ENCODE measurements at places on chromosomes 4 and X.

GRCh38 chr4:168885400-168885799 is 124.7 kb downstream of the CBR4 start:
- no peak for ATAC-seq

DNA sequence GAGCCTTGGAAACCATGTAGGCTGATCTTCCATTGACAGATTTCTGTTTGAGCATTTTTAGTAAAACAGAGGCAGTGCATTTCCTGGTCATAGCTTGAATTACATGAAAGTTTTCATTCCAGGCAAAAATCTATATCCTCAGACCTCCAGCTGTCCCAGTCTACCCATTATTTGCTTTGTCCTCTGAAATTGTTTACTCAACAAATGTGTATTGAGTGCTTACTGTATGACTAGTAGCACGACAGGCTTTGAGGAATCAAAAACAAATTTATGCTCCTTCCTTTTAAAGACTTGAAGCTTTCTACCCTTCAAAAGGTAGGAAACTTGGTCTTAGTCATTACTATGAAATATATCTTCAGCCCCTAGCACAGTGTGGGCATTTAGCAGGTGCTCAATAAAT is 307.9 kb upstream of the IGFBP7 start:
- no peak for ATAC-seq

GRCh38 chr4:3525532-3526430 is 6.4 kb downstream of the LRPAP1 start:
- ATAC-seq: no peak

DNA sequence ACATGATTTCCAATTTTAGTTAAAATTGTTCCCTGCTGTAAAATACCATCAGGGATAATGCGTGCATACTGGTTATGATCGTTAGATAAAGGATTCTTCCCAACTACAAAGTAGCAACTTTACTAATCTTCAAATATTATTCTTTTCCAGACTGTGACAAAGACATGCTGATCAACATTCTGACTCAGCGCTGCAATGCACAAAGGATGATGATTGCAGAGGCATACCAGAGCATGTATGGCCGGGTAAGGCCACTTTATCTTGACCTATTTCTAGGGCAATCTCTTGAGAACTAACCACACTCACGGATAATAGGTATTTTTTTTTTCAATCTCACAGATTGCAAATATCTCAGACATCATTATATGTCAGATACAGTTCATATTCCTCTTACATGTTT is 47.0 kb downstream of the ANXA10 start:
- no peak for ATAC-seq

- ATAC-seq: no peak
Observed at GRCh38 chrX:14497184-14497666, 32.1 kb upstream of the GLRA2 start.

GRCh38 chr4:141815646-141816045 is 179.3 kb downstream of the IL15 start:
- no peak for ATAC-seq

- ATAC-seq: no peak
Observed at GRCh38 chrX:154365052-154365600, 9.3 kb downstream of the FLNA start.

DNA sequence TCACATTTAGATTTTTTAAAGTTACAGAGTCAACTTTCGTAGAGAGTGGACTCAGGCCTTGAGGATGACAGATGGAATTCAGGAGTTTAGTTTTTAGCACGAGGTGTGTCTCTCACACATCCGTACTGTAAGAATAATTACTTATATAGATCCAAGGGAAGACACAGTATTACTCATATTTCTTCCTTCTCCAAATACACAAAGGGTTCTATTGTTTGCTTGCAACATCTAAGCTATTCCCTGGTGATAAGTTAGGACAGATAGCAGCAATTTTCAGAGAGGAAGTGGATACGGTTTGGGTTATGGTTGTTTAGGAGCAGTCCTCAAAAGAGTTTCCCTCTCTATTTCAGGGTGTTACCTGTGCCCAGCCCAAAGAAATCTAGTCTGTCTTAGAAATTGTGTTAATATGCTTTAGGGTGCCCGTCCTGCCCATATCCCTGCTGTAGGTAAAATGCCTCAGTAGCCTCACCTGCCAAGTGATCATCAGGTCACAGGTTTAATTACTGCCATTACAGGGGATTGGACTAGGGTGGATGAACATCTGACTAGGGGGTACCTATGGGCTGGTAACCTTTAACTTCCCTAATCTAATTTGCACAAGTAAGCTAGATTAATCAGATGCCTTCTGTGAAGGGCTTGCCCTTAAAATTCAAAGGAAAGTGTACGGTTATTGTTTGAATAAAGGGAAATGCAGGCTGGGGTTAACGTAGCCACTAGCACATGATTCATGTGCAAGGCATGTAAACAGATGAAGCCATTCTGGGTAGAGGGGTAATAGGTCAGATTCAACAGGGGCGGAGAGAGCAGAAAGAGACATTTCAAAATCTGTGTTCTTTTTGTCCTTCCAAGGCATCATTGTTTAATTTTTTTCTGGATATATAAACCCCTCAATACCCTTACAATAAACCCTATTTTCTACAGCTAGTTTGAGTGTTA is 8.7 kb upstream of the PPP3CA start:
- no peak for ATAC-seq

DNA sequence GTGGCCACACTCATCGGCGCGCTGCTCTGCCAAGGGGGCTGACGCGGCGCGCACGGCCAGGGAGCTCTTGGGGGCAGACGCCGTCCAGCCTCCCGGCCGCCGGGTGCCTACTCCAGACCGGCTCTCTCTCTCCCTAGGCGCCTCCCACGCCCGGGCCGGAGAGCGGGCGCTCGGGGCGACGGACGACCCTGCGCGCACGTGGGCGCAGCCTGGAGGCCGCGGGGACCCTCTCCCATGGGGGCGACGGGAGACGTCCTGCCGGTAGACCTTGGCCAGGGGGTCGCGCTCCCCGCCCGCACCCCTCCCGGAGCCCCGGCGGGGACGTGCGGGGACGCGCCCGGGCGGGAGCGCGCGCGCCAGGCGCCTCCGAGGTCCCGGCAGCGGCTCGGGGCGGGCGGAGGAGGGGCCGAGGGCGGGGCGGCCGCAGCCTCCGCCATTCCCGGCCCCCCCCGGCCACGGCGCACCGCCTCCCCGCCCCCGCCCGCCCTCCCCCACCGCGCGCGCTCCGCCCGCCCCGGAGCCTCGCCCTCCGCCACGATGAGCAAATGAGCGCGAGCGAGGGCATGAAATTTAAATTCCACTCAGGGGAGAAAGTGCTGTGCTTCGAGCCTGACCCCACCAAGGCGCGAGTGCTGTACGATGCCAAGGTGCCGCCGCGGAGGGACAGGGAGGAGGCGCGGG is at the start of gene MSL3:
Gene MSL3, plus strand, starts transcription at position 519 of the 681 bp plus-strand sequence. Its CDS starts 27 bp downstream, at position 546.
- peak; percentile 75 for ATAC-seq

- ATAC-seq: no peak
Observed at GRCh38 chr4:38091636-38092035, 131.4 kb downstream of the PTTG2 start.

DNA sequence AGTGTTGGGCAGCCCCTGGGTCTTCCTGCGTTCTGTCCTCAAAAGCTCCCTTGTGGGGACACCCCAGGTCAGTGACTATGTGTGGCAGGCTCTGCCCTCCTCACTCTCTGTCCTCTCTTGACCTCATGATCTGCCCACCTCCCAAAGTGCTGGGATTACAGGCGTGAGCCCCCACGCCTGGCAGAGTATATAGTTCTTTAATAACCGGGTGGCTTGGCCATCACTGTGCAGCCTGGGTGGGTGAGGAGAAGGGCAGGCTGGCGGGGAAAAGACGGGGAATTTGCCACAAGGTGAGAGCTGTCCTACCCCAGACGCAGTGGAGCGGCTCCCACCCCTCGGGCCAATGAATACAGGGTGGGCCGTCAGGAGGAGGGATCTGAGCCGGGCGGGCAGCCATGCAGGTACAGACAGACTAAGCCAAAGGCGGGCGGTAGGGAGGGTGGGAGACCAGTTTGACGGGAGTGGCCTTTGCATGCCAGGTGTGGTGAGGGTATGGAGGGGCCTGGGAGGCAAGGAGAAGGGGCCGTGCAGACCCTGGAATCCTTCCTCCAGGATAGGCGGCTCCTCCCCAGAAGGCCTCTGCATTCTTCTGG is 2.5 kb downstream of the SH3BP2 start:
- ATAC-seq: no peak

DNA sequence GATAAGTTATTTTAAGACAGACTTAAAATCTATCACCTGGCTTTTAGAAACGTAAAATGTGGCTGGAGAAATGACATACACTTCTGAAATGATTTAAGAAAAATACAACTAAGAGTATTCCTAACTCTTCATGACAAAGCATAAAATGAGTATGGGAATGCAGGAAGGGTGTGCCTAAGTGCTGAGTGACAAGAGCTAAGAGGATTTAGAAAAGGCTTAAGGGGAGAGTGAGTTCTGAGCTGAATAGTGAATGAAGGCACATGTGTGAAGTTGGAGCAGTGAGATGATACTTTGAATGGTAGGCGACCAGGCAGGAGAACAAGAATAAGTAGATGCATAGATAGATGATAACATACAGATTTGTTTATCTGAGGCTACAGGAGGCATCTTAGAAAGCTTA is 458.3 kb upstream of the TENM3 start:
- ATAC-seq: no peak

All from stimulated activated memory B cell treated with anti-CD40 and anti-IgM and Interleukin-4, amounts not matched to agents 10 μg/mL and 1 μg/mL and 100 μg/mL, for 72 hours (primary cell).